ENCODE measurements at places on chromosomes 4 and X.

DNA sequence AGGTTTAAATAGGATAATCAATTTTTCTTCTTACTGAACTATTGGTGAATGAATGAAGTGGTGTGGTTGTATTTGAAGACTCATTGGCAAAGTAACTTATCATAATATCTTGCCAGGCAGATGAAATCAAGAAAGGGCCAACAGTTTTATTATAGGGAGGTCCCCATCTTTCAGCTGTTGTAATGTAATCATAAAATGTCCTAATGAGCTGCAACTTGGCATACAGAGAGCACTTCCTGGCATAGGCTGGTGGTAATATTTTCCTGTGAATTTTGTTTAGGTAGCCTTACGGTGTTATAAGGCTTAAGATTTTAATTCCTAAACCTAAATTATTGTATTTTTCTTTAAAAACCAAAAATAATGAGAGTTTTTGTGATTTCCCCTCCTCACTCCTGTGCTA, 17.5 kb downstream of the FHIP1A start:
- no peak for DNase-seq

GRCh38 chrX:9597361-9598035, 132.6 kb downstream of the TBL1X start:
- DNase-seq = peak; percentile 34

DNA sequence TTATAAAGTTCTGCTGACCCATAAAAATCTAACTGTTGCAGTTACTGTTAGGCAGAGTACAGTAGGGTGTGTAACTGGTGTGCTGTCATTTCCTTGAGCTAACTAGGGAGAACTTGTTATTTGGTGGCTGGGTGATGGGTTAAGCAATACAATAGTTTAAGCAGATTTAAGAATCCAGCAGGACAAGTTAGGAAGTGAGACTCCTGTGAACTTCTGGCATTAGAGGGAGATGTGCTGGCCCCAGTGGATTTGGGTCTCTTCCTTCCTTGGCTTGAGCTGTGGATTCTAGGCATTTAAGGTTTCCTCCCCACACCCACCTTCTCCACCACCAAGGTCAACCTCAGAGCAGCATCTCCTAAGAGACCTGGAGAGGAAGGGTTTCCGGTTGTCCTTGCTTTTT, 70.5 kb downstream of the CLCN5 start:
- no peak for DNase-seq

GRCh38 chr4:184812651-184813181, 13.1 kb downstream of the ACSL1 start:
- DNase-seq = no peak

- no peak for DNase-seq
These were observed 182.2 kb downstream of the GABRB1 start for GRCh38 chr4:47213539-47213938.

DNA sequence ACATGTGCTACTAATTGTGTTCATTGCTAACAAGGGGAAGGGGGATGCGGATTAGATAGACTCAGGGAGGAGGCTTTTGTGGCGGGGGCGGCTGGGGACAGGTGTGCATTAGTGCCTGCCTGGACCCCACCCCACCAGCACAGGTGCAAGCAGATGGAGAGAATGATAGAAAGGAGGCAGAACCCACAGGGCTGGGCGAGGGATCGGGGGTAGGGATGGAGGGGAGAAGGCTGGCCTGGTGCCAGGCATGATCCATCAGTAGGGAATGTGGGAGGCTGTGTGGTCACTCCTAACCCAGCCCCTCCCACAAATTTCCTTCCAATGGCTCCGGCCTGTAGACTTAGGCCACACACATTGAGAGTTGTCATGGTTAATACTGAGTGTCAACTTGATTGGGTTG, 30.5 kb upstream of the CRMP1 start:
- no peak for DNase-seq
